HTR-8/SVneo (cell line): ENCODE measurements at places on chromosomes 13 and 19.

- no peak for DNase-seq
Observed at GRCh38 chr13:33870046-33870668, 52.2 kb downstream of the RFC3 start.

DNA sequence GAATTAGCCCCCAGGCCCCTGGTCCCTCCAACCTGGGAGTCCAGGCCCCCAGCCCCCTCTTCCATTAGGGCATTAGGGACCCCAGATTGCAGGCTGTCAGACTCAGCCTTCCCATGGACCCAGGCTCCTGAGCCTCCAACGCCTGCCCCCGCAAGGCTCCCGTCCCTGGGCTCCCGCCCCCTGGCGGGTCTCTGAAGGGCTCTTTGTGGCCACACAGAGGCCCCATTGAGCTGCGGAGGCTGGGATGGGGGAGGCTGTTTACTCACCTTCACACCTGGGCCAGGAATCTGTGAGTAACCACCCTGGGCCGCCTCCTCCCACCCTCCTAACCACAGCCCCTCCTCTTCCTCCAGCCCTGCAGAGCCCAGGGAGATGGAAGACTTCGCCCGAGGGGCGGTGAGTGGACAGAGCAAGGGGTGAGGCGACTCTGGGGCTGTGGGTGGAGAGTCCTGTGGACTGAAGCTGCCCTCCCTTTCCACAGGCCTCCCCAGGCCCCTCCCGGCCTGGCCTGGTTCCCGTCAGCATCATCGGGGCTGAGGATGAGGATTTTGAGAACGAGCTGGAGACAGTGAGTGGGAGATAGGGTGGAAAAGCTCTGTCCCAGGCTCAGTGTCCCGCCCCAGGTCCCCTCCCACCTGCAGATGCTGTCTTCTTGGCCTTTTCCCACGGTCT, 4.9 kb downstream of the ARHGEF1 start:
- DNase-seq = peak; percentile 73

DNA sequence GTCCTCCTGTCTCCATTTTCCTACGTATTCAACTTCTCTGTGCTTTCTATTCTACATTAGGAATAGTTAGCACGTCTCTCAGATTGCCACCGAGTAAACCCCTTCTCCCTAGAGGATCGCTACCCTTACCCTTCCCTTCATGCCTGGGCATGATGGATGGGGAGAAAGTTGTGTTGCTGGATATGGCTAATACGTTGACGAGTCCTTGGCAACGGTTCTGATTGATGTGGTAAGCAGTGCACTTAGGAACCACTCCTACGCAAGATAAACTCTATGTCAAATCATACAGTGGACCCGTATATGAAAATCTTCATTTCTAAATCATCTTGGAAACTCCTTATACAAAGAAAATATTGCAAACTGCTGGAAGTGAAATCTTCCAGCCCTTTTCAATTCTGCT, 224.5 kb downstream of the EFNB2 start:
- no peak for DNase-seq

DNA sequence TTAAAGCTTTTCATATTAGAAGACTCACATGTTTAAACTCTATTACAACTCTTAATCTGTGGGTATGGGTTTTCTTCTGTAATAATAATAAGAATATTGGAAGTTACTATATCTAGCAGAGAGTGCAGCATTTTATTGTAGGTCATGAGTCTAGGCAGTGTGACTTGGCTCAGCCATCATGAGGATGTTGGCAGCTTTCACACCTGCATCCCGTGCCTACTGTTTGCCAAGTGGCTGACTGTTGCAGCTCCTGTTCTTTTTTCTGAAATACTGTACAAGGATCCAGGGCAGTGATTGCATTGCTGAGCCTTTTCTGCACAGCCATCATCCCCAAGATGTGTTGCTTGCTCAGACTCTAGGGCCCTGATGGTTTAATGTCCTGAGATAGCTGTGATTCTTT, 47.4 kb downstream of the MTUS2 start:
- no peak for DNase-seq

GRCh38 chr19:38819231-38819920, 6.6 kb upstream of the LGALS4 start:
- DNase-seq = no peak

GRCh38 chr13:60797112-60797511, 400.1 kb downstream of the TDRD3 start:
- no peak for DNase-seq

DNA sequence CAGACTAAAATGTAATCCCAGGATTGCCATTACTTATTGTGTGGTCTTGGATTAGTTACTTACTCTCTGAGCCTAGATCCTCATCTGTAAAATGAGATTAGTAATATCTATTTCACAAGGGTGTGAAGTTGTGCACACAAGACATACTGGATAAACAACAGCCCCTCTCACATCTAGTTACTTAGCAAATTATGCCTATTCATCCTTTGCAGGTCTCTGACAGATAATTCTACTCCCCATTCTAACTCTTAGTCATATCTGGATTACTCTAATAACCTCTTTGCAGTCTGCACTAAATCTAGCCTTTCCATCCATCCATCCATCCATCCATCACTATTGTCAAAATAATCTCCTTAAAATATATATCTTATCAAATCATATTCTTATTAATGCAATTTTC, 12.4 kb downstream of the MTRF1 start:
- no peak for DNase-seq

DNA sequence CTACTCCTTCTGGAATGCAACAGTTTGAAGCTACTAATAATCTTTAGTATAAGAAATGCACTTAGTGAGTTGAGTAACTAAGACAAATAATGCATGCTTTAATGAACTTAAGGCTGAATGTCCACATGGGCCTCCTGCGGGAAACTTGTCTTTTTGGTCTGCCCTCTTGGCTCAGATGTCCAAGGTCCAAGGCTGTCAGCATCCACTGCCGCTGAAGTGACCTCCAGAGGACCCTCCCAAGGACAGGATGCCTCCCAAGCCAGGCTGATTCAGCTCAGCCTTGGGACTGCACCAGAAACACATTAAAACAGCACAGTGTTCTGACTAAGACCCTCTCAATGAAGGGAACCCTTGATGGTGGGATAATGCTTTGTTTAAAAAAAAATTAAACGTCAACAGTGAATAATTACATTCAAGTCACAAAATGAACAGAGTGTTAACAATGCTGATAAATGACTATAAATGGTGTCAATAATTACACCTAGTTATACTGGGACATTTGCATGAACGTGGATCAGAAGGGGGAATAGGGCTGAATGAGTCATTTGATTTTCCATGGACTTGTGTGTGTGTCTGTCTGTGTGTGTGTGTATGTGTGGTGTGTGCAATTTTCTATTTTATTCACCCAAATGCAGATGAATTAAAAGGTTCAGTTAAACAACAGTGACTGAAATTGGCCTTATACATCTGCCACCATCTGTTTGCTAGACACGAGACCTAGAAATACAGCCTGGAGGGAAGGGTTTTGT, 150.5 kb downstream of the COL4A1 start:
- DNase-seq = no peak

GRCh38 chr19:11649941-11650340, 52.7 kb downstream of the ZNF627 start:
- DNase-seq = no peak

- DNase-seq = no peak
Observed at GRCh38 chr13:45224176-45224575, 23.3 kb upstream of the KCTD4 start.

- DNase-seq = no peak
Observed at GRCh38 chr13:110185696-110186095, 121.3 kb downstream of the COL4A1 start.

- DNase-seq = no peak
Observed at GRCh38 chr13:94188201-94188854, 291.2 kb downstream of the DCT start.

DNA sequence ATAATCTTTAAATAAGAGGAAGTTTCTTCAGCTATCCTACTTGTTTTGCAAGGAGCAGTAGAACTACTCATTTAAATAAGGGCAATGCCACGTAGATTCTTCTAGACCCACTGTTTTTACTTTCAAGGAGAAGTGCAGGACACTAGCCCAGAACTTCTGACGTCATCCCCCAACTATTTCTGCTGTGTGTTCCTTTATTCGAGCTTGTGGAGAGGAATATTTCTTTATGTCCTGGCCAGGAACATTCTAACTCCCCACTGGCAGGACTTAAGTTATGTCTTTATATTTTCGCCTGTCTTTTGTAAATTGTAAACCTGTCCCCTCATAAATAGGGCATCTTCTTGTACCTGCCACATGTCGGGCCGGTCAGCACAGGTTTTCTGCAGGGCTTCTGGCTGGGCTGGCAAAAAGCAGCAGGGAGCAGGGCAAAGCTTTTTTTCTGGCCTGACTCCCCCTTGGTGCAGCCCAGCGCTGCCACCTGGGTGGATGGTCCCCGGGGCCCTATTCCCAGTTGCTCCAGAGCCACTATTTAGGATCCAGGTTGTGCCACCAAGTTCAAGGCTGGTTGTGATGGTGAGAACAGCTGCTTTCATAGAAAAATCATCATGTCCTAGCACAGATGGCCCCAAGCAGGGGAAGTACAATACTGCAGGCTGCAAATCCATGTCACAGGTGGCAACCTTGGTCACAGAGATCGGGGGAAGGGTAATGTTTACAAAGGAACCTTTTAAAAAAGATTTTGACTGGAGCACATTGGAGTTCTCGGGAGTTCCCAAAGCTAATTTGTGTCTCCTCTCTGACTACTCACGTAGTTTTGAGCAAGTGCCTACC, 1.8 kb downstream of the MBNL2 start:
- peak; percentile 54 for DNase-seq

GRCh38 chr13:41054212-41054877, 7.0 kb upstream of the WBP4 start:
- peak; percentile 21 for DNase-seq

DNA sequence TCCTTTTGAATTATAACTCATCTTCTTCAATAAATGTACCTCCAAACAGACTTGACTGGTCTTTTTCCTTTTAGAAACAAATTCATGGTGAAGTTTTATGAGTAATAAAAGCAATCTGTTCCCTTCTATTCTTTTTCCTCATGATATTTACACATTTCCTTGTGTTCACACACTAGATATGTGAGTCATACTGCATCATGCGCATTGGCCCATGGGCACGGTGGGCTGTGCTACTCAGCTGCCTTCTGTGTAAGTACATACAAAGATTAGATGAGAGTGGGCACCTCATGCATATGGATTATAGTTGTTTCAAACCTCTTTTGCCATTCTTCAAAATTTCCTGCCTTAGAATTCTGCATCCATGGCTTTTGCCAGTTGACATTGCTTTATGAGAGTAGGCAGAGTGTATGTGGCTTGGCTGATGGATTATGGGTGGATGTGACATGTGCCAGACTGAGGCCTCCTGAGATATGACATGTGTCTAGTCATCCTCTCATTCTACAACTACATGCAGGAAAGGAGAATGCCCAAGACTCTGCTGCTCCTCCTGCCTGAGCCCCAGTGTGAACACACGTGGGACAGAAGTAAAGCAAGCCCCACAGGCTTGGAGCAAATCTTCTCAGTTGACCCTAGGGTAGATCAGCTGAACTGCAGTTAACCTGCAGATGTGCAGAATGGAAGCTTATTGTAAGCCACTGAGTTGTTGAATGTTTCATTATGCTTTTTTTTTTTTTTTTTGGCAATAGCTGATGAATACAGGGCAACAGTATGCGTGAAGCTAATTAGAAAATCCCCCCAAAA, 109.9 kb downstream of the RBM26 start:
- no peak for DNase-seq

- no peak for DNase-seq
Observed at GRCh38 chr13:50842990-50843256, 569 bp downstream of the DLEU7 start.

- DNase-seq = no peak
Observed at GRCh38 chr19:14218620-14219330, 12.8 kb upstream of the ADGRL1 start.

DNA sequence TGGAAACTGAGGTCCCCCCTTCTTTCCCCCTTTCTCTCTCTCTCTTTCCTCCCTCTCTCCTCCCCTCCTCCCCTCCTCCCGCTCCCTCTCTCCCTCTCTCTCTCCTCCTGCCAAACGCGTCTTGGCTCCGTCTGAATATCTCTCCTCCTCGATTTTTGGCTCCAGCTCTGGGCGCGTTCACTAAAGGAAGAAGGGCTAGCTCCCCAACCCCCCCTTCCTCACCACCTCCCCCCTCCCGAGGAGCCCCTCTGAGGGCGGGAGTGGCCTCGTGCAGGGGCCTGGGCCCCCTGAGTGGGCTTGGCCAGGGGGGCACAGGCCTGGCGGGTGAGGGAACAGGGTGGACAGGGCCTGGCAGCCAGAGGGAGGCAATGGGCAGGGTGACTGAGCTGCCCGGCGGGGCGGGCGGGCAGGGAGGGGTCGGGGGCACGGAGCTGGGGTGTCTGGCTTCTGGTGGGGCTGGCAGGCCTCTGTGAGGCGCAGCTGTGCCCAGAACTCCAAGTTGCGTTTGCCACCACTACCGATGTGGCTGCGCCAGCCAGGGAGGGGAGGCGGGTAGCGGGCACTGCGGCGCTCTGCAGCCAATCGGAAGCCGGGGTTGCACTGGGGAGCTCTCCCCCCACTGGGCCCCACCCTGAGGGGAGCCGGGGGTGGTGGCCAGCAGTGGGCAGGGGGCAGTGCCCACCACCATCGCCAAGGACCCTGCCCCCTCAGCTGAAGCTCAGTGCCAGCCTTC, 7.1 kb downstream of the NFIX start:
- DNase-seq = no peak

- peak; percentile 13 for DNase-seq
Observed at GRCh38 chr13:42747399-42747873, 33.9 kb upstream of the FAM216B start.

GRCh38 chr19:15199661-15200552, 888 bp downstream of the NOTCH3 start:
- DNase-seq = no peak

GRCh38 chr13:80577926-80578670, 237.2 kb upstream of the SPRY2 start:
- DNase-seq = no peak

GRCh38 chr13:44470638-44471562, 97.3 kb downstream of the SERP2 start:
- no peak for DNase-seq

DNA sequence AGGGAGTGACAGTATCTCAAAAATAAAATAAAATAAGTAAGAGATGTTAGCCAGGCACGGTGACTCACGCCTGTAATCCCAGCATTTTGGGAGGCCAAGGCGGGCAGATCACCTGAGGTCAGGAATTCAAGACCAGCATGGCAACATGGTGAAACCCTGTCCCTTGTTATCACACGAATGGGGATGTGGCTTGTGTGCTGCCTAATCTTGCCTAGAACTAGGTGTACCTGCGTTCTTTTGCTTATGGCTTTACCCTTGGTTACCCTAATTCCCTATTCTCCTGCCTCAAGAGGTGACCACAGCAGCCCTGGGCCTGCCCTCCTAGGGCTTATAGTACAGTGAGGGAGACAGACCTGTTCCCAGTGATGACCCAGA, 6.3 kb upstream of the PVR start:
- DNase-seq = no peak

DNA sequence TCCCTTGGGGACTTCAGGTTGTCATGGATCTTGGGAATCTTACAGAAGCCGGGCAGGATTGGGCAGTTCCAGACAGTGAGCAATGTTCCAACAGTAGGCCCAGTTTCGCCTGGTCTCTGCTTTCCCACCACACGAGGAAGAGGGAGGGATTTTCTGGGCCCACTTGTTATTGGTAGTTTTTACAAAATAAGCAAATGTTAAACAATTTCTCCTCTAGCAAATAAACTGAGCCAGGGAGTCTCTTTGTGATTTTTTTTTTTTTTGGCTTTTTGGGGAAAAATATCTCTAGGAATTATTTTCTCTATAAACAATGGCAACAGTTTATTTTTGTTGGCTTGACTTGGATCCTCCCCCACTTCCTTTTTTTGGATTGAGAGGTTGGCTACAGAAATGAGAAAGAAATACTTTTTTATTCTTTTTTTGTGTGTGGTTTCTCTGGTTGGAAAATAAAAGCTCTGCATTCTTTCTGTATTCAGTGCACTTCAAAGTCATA, 89.3 kb downstream of the TM9SF2 start:
- DNase-seq = no peak
